ENCODE measurements at places on chromosomes 6 and 20.
A peak's percentile ranks its signal among the peaks of the same experiment; 100 is the strongest.

DNA sequence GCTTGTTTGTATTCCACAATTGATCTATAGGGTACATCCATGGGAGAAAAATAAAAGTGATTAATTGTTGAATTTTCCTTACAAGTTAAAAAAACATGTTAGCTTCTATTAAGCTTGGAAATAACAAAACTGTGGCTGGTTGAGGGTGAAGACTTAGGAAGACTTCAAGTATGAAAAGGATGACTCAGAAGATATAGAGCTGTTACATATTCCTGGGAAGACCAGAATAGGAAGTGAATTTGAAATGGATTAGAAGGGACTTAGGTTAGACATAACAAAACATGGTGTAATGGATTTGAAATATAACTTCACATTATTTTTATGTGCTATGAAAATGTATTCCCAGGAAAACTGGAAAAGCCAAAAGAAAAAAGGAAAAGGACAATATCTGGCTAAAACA, 732.2 kb downstream of the HDGFL1 start:
- no peak for DNase-seq

DNA sequence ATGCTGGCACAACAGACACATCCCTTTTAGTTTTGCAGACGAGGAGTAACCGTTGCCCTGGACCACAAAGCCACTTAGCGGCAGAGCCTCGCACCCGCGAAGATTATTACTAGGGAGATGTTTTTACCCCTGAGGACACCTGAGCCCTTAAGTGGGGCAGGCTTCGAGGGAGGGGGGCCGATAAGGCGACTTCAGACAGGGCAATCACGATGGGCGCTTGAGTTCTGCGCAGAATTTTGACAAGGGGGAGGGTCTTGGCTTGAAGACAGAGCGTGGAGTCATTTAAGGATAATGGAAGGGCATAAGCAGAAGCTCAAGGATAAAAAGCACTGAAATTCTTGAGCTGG, 650 bp upstream of the TTK start:
- no peak for DNase-seq

GRCh38 chr6:5025911-5026819, 22.3 kb upstream of the RPP40 start:
- no peak for DNase-seq

- no peak for DNase-seq
These were observed 28.1 kb downstream of the ALDH8A1 start for GRCh38 chr6:134921721-134922261.

DNA sequence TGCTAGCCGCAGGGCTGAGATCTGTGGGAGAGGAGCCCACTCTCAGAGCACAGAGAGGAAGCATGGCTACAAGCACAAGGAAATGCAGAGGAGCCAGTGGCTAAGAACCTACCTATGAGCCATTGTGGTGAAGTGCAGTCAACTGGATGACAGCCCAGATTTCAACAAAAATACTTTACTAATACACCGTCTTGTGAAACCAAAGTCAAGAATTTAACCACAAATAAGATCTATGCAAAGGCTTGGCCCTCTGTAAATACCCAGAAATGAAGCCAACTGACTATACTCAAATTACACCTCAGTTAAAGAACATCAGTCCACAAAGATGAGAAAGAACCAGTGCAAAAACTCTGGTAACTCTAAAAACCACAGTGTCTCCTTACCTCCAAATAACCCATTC, 40.1 kb upstream of the PTCHD4 start:
- DNase-seq, result no peak

GRCh38 chr20:62902926-62903615, 23.2 kb downstream of the DIDO1 start:
- DNase-seq, result no peak

DNA sequence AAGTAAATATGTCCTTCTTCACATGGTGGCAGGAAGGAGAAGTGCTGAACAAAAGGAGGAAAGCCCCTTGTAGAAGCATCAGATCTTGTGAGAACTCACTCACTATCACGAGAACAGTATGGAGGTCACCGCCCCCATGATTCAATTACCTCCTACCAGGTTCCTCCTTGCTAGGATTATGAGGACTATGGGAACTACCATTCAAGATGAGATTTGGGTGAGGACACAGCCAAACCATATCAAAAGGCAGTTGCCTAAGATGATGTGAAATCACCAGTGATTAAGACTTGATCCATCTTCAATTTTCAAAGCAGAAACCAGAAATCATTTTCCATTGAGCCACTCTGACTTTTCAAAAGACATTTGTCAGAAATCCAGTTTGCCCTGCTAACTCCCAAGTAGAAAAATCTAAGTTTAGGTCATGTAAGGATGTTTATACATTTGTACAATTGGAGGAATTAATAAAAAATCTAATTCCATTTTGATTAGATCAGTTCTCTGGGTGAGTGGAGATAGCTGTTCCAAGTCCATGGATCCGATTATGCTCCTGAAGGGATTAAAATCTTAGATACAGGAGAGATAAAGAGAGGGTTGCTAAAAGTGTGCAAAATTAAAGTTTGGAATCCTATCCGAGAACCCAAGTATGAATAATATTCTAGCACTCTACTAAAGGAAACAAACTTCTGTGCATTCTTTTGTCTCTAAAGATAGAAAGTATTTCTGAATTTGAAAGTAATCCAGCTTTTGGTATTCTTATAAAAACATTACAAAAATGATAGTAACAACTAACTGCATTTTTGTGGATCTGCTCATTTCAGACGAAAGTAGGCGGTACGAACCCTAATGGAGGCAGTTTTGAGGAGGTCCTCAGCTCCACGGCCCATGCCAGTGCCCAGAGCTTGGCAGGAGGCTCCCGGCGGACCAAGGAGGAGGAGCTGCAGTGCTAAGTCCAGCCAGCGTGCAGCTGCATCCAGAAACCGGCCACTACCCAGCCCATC, 39.5 kb downstream of the HDDC2 start:
- DNase-seq, result no peak

- DNase-seq, result peak; percentile 87
These were observed 814.8 kb downstream of the MAFB start for GRCh38 chr20:39874049-39874893.

GRCh38 chr6:38935051-38935450, 113.5 kb upstream of the GLP1R start:
- no peak for DNase-seq

- DNase-seq, result peak; percentile 46
These were observed 17.9 kb downstream of the HLA-G start for GRCh38 chr6:29845405-29846006.

DNA sequence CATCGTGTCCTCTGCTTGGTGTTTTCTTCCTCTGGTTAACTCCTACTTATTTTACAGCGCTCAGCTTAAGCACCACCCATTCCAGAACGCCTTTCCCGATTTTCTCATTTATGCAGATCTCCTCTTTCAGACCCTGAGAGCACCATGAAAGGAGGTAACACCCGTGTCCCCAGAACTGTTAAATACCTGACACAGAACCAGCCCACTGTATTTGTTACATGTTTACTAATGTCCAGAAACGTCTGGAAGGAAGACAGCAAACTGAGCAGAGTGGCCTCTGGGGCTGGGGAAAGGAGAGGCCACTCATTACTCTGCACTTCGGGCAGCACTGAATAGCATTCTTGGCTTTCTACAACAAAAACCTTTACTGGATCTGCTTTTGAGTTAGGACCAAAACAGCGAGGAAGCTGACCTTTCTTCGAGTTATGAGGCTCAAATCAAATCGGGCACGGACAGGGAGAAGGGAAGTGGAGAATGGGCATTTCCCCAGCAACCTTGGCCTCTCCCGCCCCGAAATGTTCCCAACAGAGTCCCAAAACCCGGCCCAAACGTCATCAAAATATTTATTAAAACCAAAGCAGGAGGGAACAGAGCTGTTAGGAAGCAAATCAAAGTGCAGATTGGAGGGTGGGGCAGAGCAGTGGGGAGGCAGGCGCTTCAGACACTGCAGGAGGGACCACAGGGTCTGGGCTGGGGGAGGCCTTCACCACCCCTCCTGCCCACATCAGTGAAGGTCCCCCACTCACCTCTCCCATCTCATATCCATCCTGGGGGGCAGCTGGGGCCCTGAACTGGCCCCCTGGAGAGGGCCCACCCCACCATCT, 1.1 kb upstream of the NECAB3 start:
- no peak for DNase-seq

GRCh38 chr6:127201321-127201720, 65.3 kb upstream of the RNF146 start:
- no peak for DNase-seq

DNA sequence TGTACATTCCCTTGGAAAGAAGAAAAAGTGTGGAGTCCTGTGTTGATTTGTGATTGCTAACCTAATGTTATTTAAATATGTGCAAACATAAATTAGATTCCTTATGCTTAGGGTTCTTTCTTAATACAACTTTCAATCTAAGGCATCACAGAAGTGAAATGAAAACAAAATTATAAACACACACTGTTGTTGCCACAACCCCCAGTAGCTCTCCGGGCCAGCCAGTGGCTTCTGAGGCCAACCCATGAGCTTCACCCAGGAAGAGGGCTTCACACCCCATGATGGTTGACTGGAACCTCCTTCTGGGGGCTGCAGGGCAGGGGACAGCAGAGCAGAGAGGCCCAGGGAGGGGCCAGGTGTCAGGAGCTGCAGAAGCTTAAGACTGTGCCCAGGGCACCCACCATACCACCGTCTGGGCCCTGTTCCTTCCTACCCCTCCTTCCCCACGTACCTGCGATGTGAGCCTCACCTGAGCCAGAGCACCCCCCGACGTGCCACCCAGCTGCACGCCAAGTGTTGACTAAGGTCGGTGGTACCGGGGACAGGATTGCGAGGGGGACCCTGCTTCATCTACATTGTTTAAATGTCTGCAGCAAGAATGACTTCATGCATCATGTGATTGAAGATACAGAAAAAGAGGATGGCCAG, 110.5 kb downstream of the FAM120B start:
- DNase-seq, result no peak

Data from GM12865 (cell line).